ENCODE measurements at places on chromosomes 12 and 14.

- DNase-seq: no peak
Observed at GRCh38 chr12:80864046-80864735, 73.5 kb downstream of the LIN7A start.

DNA sequence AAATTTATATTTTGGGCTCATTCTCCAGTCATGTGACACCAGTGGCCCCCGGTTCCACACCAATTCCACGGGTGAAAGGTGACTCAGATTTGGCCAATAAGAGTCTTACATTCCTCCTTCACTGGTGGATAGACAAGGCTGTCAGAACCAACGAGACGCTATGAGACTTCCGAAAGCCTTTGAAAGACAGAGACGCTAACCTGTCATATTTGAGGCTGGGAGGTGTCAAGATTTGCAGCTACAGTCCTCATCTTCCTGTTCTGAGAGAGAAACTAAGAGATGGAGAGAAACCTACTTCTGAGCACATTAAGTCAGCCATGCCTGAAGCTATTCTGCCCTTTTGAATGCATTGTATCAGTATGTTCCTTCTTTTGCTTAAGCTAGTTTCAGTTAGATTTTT lies 171.2 kb downstream of the FLRT2 start:
- no peak for DNase-seq

DNA sequence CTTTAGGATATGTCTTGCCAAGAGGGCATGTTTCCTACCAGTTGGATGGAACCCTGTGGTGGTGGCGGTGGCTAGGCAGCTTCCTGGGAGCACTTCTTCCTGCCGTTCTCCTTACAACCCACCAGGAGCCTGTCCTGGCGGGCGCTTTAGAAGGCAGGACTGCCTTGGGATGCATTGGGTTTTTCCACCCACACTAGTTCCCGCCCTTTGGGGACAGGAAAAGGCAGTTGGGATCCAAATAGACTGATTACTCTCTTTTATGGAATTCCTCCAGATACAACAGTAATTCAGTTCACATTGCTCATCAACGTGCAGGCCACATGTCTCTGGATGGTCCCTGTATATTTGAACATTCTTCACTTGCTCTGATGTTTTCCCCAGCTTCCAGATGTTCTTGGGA lies 305.7 kb upstream of the SSTR1 start:
- DNase-seq: no peak

DNA sequence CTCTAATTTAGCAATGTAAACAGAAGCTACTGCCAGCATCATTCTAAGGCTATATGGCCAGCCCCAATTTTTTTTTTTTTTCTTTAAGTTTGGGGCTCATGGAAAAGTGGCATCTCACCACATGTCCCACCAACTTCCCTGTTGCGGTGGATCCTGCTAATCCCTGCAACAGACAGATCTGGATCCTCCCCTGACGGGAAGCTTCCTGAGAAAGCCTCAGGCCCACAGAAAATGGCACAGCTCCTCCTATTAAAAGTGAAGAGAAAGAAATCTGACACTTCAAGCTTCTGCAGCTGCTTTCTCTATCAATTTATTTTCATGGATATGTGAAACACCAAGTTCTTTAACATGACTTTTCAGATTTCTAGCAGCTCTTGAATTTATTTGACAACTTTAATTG lies 433.8 kb upstream of the DCN start:
- no peak for DNase-seq

DNA sequence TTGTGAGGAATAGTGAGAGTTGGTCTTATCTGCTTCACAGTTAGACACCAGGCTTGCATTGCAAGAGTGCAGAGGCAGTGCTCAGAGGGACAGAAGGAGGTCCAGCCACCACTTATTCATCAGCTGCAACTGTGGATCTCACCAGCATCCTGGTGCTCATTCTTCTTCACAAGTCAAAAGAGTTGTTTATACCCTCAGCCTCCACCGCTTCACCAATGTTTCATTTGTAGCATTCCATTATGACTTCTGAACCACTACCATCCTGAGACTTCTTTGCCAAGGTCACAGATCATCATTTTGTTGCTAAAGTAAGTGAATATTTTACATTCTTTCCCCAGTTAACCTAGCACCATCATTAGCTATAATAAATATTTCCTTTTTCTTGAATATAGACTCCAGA lies 230.5 kb upstream of the KITLG start:
- DNase-seq: no peak

- DNase-seq: no peak
Observed at GRCh38 chr12:41801261-41801660, 343.4 kb downstream of the GXYLT1 start.

GRCh38 chr12:3759878-3760277 lies 7.0 kb upstream of the CRACR2A start:
- DNase-seq: no peak

GRCh38 chr14:95862243-95862642 lies 14.4 kb upstream of the TUNAR start:
- no peak for DNase-seq

DNA sequence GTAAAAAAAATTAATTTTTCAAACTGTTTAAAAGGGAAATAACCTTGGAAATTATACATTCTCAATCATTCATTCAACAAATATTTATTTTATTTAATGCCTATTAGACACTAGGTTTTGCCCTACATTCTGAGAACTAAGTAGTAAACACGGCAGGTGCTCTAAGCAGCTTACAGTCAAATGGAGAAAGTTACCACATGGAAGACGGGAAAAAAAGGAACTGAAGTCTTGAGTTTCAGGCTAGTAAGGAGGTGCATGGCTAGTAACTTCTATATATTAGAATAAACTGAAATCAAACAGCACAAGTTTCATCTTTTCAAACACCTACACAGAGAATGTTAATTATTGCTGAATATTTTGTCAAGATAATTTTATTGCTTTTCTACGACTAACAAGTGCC lies 52.9 kb downstream of the C12orf42 start:
- no peak for DNase-seq

- no peak for DNase-seq
Observed at GRCh38 chr12:32589165-32589865, 89.8 kb upstream of the DNM1L start.

- DNase-seq: no peak
Observed at GRCh38 chr12:96520767-96521166, 31.4 kb downstream of the CFAP54 start.

DNA sequence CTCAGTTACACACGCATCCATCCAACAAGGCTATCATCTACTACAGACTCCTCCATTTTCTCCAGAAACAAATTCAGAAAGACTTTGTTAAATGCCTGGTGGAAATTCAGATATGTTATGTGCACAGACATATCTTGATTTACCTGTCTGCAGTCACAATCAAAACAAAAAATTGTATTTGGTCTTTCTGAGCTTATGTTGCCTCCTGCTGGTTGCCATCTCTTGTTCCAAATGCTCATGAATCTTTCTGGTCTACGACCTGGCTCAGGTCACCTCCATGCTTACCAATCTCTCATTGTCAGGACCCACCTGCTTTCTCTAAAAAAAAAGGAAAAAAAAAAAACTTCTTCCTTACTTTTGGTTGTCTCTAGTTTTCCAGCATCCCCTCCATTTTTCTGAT lies 169.2 kb upstream of the PLXNC1 start:
- no peak for DNase-seq

GRCh38 chr14:32010604-32011125 lies 66.4 kb upstream of the ARHGAP5 start:
- DNase-seq: no peak

- no peak for DNase-seq
Observed at GRCh38 chr14:32998433-32998832, 59.8 kb downstream of the NPAS3 start.

DNA sequence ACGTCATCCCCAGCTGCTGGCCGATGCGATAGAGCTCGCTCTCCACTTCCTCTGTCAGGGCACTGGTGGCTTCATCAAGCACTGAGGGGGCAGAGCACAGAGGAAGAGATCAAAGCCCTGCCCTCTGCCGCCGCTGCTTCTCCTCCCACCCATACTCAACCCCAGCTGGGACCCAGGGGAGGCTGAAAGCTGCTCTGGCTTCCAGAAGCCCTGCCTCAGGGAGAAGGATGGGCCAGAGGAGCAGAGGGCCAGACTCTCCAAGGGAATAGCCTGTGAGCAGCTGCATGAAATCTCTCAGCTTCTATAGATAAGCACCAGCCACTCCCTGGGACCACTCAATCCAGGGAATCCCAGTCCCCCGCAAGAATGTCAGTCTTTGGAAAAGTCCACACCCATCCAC lies 16.0 kb downstream of the ABCD4 start:
- no peak for DNase-seq

GRCh38 chr12:108589028-108589839 lies 8.7 kb downstream of the TMEM119 start:
- DNase-seq: no peak

DNA sequence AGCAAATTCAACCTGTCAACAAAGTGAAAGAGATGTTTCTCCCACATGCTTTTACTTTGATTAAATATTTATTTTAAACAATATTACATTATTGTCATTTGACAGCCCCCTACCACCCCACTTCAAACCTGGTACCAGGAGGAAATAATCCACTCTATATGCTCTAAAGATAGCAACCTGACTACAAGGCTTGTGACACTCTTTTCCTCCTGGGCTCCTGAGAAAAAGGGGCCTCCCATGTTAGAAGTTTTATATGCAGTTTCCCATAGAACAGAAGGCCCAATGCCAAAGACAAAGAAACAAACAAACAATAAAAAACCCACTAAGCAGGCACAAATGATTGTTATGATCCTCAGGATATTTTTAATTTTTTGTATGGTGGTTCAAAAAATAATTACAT lies 73.6 kb downstream of the RPS29 start:
- DNase-seq: no peak
